NCI-H69 (cell line): ENCODE measurements at places on chromosomes 2 and 18.

- DNase-seq, result no peak
Observed at GRCh38 chr2:229445501-229446211, 174.6 kb upstream of the PID1 start.

- no peak for DNase-seq
Observed at GRCh38 chr2:150097901-150098531, 389.5 kb downstream of the RND3 start.

- no peak for DNase-seq
Observed at GRCh38 chr2:170582313-170582712, 132.8 kb upstream of the SP5 start.

DNA sequence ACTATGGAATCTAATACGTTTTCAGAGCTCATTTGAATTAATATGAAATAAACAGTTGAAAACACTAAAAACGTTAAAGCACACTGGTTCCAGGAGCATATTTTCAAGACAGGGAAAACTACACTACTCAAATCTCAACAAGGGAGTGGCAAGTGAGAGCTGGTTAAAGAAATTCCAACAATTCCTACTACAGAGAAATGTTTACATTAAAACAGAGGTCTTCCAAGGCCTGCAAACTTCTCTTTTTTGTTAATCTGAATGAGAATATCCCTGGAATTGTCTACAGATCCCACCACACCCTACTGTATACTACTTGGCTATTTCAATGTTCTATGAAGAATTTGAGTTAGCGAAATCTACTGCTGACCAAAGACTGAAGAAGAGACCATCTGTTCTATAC, 231.5 kb downstream of the ZEB2 start:
- DNase-seq, result no peak

GRCh38 chr18:44536046-44536445, 144.6 kb upstream of the SETBP1 start:
- DNase-seq, result no peak

- DNase-seq, result no peak
Observed at GRCh38 chr2:128452024-128452411, 133.3 kb upstream of the HS6ST1 start.

DNA sequence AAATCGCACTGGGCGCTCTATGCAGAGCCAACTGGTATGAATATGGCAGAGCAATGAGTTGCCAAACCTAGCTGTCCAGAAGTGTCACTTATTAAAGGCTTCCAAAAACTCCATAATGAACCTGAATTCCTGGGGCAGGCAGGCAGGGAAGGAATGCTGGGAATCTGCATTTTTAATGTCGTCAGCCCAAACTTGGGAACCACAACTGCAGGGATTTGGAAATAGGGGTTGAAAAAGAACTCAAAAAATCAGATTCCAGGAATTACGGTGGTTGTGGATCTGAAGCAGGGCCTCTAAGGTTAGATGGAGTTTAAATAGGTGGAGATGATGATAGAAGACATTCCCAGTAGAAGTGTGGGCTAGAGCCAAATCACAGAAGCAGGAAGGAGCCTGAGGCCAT, 15.0 kb downstream of the NCKAP5 start:
- no peak for DNase-seq

DNA sequence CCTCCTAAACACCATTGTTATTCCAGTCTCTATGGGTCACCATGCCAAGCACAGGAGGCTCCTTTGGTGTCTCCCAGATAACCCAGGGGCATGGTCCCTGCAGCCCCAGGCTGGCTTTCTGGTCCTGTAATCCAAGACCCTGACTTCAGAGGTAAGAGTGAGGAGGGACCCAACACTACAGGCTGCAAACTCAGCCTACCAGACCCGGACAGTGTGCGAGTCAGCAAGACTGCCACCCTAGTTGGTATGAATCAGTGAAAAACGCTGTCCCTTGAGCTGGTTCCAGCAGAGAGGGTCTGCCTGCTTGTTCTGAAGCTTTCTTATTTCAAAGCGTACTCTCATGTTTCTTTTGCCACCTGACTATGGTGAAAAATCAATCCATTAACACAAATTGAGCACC, 47.6 kb upstream of the ZFP36L2 start:
- DNase-seq, result no peak

- no peak for DNase-seq
Observed at GRCh38 chr18:63422864-63423304, 608 bp upstream of the VPS4B start.

DNA sequence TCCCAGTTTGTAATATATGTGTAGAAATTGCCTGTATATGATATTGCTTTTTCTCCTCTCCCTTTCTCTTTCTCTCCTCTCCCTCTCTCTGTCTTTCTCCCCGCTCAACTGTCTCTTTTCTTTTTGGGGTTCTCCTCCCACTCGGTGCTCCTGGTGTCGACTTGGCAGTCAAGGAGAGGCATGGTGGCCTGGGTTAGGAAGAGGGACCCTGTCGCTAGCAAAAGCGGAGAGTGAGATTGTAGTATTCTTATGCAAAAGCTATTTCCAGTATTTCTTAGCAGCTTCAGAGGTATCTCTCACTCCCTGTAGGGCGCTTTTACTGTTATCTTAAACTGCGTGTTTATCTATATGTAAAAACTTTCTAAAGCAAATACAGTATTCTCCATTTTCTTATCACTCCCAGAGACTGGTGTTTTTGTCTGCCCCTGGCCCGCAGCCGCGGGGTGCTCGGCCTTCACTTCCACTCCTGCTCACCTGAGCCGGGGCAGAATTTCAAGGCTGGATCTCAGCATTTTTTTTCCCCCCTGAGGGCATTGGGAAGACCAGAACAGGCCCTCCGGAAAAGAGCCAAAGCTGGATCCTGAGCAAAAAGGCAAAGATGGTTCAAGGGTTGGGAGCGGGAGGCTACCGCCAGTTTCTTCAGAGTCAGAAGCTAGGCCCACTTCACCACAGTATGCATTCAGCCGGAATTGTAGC, 4.3 kb downstream of the SIX3 start:
- no peak for DNase-seq

DNA sequence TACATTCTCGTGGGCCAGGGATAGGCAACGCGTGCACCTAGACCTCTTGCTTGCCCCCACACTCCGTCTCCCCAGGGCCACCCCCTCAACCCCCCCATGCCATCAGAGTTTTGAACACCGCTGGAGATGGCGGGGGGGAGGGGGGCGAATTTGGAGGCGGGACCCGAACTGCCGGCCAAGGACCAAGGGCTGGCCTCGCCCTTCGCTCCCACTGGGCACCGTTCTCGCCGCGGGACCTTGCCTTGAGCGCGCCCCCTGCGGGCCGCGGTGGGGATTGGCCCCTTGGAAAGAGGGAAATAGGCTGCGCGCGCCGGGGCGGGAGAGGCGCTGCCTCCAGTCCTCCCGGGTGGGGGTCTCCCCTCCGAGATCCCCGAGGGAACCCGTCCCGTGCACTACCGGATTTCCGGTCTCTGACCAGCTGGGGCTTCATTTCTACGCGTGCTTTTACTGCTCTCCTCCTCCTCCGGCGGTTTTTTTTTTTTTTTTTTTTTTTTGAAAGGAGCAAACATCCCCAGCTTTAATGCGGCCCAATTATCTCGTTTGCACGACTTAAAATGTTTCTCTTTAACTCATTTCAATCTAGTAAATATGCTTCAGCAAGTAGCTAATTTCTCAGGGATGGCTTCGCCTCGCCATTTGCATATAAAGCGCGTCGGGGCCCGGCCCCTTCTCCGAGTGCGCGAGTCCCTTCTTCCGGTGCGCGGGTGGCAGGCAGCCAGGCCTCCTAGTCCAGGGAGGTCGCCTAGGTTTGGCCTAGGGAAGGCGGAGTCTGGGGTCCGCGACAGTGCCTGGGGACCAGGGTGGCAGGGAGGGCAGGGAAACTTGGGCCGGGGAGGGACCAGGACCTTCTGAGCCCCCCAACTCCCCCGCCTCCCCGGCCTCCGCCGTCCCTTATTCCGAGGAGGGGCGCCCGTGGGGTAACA, 10.0 kb upstream of the GBX2 start:
- peak; percentile 68 for DNase-seq

DNA sequence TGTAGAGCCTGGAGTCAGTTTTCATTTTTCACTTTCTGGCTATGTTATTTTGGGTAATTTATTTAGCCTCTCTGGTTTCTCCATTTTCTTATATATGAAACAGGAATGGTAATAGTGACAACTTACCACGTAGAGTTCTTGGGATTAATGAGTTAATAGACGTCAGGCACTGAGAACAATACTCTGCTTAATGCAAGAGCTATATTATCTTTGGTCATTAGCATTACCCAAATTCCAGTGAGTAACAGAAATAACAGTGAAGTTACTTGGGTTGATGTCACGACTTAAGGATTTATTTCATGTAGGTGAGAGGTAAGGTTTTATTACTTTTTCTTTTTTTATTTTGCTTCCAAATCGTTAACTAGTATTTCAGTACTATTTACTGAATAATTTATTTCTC, 601.0 kb upstream of the GCFC2 start:
- no peak for DNase-seq

GRCh38 chr18:42141439-42141838, 186.4 kb downstream of the PIK3C3 start:
- peak; percentile 44 for DNase-seq

- DNase-seq, result peak; percentile 53
Observed at GRCh38 chr2:174546519-174547506, 50.8 kb downstream of the WIPF1 start.

DNA sequence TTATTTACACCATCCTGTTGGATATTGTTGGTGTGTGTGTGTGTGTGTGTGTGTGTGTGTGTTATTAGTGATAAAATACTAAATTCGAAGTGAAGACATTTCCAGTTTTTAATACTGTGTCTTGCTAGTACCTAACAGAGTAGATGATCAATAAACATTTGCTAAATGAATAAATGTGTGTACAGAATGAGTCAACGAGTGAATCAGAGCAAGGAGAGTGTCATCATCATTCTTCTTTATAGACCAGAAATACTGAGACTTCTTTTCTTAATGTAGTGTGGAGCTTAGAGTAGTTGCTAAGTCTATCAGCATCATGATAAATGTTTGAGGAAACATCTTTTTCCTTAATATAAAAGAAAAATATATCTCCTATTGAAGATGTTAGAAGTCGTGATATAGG, 169.7 kb upstream of the SATB2 start:
- DNase-seq, result no peak

- no peak for DNase-seq
Observed at GRCh38 chr2:10534514-10535250, 86.6 kb upstream of the ODC1 start.

- no peak for DNase-seq
Observed at GRCh38 chr2:79666430-79666829, 153.6 kb downstream of the CTNNA2 start.

- peak; percentile 81 for DNase-seq
Observed at GRCh38 chr18:76252880-76253279, 242.2 kb downstream of the ZNF516 start.

GRCh38 chr18:61402726-61403125, 69.5 kb downstream of the CDH20 start:
- DNase-seq, result no peak

- DNase-seq, result peak; percentile 98
Observed at GRCh38 chr2:219001577-219002394, 8.6 kb upstream of the CRYBA2 start.

DNA sequence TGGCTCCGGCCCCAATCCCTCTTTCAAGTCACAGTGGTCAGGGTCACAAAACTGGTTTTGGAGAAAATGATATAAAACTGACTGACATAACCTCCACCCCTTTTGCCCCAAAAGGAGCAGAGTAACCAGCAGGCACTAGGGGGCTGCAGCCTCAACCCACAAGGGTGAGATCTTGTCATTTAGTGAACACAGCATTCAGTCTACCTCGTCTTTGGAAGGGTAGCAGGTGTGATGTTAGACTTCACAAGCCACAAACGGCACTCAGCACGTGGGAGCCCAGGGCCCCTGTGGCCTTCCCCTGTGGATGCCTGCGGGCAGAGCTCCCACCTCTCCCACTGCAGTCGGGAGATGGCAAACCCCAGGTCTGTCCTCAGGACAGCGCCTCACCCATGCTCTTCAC, 372.1 kb upstream of the MYT1L start:
- no peak for DNase-seq

- peak; percentile 85 for DNase-seq
Observed at GRCh38 chr2:188773075-188773474, 201.1 kb upstream of the COL3A1 start.

DNA sequence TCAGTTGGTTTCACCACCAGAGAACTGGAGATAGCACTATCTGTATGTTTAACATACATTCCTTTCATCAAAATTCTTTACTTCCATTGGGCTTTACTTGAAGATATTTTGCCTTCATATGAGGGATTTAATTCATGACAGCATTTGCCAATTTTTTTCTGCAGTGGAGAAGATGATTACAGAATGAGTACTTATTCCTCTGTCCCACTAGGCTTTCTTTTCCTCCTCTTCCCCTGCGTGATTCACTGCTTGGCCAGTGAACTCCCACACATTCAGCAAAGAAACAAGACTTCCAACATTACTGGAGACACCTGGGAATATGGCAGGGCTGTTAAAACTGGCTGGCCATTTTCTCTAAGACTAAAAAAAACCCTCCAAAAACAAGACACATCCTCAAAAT, 425.8 kb upstream of the KCNH7 start:
- DNase-seq, result no peak

DNA sequence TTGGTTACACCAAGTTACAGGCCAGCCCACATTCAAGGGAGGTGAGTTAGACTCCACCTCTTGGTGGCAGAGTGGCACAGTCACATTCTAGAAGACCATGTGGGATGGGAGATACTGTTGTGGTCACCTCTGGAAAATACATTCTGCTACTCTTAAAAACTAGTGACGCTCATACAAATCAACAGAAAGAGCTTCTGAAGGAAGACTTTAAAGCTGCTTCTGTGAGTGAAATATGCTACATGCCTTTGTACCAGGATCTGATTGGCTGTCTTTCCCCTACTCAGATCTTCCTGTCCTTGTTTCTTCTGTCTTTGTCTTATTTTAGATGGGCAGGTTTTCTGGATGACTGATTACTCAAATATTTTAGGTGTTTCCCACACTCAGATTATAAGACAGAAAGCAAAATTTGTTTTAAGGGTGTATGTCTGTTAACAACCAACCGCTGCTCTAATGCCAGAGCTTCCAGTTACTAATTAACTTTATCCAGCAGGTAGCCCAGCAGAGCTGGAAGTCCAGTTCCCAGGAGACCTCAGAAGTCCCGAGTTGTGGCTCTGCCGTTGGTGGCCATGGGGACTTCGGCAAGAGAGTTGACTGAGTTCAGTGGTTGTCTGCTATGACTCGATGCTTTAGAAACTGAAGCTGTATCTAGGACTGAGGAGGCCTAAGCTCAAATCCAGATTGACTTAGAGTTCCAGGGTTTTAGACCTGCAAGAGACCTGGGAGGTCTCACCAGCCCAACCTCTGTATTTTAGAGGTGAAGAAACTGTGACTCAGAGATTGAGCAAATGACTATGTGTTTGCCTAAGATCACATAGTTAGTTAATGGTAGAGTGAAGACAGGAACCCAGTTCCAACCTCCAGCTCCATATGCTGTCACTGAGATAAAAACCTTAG, 7.4 kb downstream of the IL1R2 start:
- DNase-seq, result no peak

DNA sequence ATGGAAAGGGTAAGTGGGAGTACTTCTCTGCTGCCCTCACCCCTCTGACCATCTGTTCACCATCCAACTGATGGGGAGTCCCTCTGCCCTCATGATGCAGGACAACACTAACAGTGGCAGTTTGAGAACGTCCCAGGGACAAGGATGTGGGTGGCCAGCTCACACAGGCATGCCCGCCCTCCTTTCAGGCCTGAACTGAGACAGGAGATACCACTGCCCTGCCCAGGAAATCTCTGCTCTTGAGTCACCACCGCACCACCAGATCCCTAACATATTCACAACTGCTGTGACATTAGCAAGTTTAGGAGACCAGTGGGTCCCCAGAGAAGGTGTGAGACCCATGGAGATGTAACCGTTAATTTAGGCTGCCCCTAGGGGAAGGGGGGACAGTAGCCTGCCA, 66.2 kb downstream of the TRAPPC8 start:
- DNase-seq, result peak; percentile 20
